T-helper 2 cell treated with Interferon-gamma antibody and Interleukin-4, amounts not matched to agents 100 ng/mL and 5 ng/mL, for 36 hours (primary cell): ENCODE measurements at places on chromosomes 5 and 9. TPM values are rescaled to one million over a fixed set of nuclear protein-coding genes. Genes with fewer than 3 reads are reported as not detected.

Gene FOXD4L5
- 0.09 TPM in 1 of 2 replicates, not detected in the other for total RNA-seq

Gene PRR16
- not detected in 2 replicates for total RNA-seq

Gene CCL28
- total RNA-seq: 15.2 and 16.4 TPM in 2 replicates

Gene GFPT2
- total RNA-seq: not detected in 2 replicates

Gene PRR7
- total RNA-seq: 6.0 and 7.4 TPM in 2 replicates

Gene SEMA6A
- not detected in 2 replicates for total RNA-seq

Gene RNF44
- total RNA-seq: 105 and 107 TPM in 2 replicates

Gene RPL12
- 1,031 and 1,036 TPM in 2 replicates for total RNA-seq

Gene PCDHAC2
- total RNA-seq: not detected in 2 replicates

Gene SPATA31E1
- not detected in 2 replicates for total RNA-seq

Gene PCDHB10
- not detected in 2 replicates for total RNA-seq

Gene ASTN2
- 4.2 and 4.3 TPM in 2 replicates for total RNA-seq

Gene F12
- total RNA-seq: 1.2 and 1.9 TPM in 2 replicates

Gene PCDHGB5
- total RNA-seq: 0.55 and 0.61 TPM in 2 replicates
